ENCODE measurements at places on chromosomes 4 and X. TPM values are rescaled to one million over a fixed set of nuclear protein-coding genes. Genes with fewer than 3 reads are reported as not detected.

EFHC2 gene
- total RNA-seq, result 3.0 TPM

PHOX2B gene
- total RNA-seq, result not detected

SAGE1 gene
- total RNA-seq, result not detected

USP51 gene
- total RNA-seq, result 2.0 TPM

Measured in posterior vena cava (tissue), 2 donors.